ENCODE measurements at places on chromosomes 2 and 18.

DNA sequence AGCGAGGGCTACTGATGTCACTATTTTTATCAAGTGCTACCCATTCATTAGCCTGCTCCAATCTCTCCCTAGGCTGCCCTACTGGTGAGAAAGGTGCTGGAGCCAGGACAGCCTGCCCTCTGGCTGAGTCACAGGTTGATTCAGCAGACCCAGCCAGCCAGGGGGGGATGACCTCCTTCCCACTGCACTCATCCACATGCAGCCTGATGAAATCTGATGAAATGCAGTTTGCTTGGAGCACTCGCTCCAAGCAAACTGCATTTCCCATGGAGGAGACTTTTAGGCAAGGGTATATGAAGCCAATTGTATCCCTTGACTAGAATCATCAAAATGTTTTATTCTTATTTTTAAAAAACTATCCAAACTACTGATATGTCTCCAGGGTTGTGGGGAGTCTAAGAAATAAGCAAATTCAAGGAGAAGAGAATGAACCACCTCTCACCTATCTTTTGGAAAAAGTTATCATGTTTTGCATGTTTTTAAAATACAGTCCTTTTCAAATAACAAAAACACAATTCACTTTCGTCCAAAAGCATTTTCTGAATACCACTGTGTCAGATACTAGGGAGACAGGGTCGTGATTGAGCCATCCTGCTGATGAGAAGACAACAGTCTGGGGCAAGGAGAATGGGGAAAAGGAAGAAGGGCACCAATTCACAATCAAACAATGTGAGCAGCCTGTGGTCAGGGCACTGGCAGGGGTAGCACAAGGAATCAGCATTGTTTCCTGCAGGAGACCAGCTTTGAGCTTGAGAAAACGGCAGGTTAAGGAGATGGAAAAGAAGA is 128.3 kb downstream of the AFF3 start:
- no peak overlapping the region for H3K4me3 ChIP-seq
- peak; percentile 88 for DNase-seq
- no peaks in the 10 kb centered on the region for H3K36me3 ChIP-seq
- no peaks in the 10 kb centered on the region for H3K27me3 ChIP-seq

DNA sequence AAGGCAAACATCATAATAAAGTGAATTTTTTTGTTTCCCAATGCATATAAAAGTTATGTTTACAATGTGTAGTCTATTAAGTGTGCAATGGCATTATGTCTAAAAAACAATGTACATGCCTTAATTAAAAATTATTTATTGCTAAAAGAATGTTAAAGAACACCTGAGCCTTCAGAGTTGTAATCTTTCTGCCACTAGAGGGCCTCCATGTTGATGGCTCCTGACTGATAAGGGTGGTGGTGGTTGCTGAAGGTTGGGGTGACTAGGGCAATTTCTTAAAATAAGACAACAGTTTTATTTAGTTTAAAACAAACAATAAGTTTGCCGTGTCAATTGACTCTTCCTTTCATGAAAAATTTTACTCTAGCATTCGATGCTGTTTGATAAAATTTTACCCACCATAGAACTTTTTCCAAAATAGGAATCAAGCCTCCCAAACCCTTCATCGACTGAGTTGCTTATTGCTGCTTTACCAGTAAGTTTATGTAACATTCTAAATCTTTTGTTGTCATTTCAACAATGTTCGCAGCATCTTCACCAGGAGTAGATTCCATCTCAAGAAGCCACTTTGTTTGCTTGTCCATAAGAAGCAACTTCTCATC is 32.3 kb downstream of the MAP3K2 start:
- no peaks in the 10 kb centered on the region for H3K36me3 ChIP-seq
- H3K27ac ChIP-seq = no peak overlapping the region

DNA sequence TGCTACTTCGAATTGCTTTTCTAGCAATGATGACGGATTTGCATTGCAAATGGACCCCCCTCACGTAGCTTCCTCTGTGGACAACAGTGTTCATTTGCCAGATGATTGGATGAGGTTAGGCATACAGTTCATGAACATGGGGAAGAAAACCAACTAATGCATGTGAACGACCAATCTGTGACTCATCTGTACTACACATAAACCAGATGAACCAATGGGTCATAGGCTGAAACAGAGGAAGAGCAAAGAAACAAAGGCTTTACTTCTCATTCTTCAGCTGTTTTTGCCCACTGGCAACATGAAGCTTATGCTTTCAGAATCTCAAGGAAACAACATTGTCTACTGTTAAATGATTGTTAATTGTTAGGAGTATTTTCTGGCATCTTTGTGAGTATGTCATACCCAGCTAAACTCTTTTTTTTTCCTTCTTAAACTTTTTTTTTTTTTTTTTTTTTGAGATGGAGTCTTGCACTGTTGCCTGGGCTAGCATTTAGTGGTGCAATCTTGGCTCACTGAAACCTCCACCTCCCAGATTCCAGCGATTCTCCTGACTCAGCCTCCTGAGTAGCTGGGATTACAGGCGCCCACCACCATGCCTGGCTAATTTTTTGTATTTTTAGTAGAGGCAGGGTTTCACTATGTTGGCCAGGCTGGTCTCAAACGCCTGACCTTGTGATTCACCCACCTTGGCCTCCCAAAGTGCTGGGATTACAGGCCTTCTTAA is 35.5 kb downstream of the EFEMP1 start:
- no peaks in the 10 kb centered on the region for H3K27me3 ChIP-seq
- H3K4me1 ChIP-seq = peaks cover 60% of the 10 kb centered on the region
- peaks cover 28% of the 10 kb centered on the region for H3K36me3 ChIP-seq
- H3K4me3 ChIP-seq = peak overlapping the region; percentile 6
- peak; percentile 85 for DNase-seq

DNA sequence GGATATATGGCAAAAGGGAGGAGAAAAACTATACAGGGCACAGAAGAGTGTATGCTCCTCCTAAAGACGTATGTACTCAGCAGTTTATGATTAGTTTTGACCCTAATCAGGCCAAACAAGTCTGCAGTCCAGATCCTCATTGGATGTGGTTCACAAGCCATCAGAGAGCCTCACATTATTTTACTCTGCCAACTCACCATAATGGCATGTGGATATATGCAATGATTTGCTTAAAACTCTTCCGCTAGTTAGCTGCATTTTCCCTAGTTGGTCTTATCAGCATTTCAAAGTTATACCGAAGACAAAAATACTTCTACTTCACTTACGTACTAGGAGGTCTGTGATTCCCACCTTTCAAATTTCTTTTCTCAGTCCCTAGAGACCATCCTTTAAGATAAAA is 198.4 kb downstream of the CMPK2 start:
- no peak overlapping the region for H3K4me3 ChIP-seq
- no peaks in the 10 kb centered on the region for H3K27me3 ChIP-seq
- no peaks in the 10 kb centered on the region for H3K36me3 ChIP-seq
- DNase-seq = no peak
- H3K27ac ChIP-seq = no peak overlapping the region
- H3K4me1 ChIP-seq = no peaks in the 10 kb centered on the region

GRCh38 chr2:222100704-222101699 is 197.8 kb downstream of the PAX3 start:
- peaks cover 99% of the 10 kb centered on the region for H3K27me3 ChIP-seq
- DNase-seq = no peak
- no peak overlapping the region for H3K27ac ChIP-seq
- H3K4me1 ChIP-seq = no peaks in the 10 kb centered on the region
- no peak overlapping the region for H3K4me3 ChIP-seq
- H3K36me3 ChIP-seq = no peaks in the 10 kb centered on the region

- no peak overlapping the region for H3K4me3 ChIP-seq
- H3K4me1 ChIP-seq = peaks cover 5% of the 10 kb centered on the region
These were observed 3.4 kb downstream of the RPS27A start for GRCh38 chr2:55235724-55236538.

Data from MCF 10A (cell line).